ENCODE measurements at places on chromosomes 4 and X.
A peak's percentile ranks its signal among the peaks of the same experiment; 100 is the strongest.

DNA sequence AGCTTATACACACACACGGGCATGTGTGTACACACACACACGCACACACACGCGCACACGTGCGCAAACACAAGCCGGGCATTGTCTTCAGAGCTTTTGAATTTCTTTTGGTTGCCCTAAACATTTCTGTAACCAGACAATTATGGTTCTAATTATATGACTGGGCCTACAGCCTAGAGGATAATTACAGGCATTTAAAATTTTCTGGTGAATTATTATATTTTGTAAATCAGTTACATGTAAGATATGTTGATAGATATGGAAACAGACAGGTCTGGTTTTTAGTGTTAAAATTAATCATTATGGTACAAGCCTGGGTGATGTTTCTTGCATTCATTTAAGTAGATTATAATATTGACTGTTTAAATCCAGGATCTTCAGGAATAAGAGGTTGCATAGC, 1120.5 kb downstream of the ADGRL3 start:
- DNase-seq, result no peak

GRCh38 chr4:56215141-56215783, 172.0 kb downstream of the AASDH start:
- no peak for DNase-seq

DNA sequence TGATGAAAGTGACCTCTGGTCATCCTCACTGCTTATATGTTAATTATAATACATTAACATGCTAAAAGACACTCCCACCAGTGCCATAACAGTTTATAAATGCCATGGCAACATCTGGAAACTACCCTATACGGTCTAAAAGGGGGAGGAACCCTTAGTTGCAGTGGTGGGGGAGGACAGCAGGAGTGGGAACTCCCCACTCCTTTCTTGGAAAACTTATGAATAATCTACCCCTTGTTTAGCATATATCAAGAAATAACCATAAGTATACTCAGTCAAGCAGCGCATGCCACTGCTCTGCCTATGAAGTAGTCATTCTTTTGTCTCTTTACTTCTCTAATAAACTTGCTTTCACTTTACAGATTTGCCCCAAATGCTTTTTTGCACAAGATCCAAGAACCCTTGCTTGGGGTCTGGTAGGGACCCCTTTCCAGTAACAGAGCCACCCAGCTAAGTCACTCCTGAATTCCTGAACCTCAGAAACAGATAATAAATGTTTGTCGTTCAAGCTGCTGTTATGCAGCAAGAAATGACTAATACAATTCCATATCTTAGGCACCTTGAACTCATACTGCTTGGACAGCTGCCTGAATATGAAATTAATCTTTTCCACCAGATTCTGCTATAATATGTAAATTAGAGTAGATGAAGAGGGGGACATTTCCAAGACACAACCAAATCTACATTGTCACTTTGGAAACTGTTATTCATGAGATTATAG, 14.4 kb upstream of the REPS2 start:
- no peak for DNase-seq

- no peak for DNase-seq
These were observed 21.4 kb upstream of the RASL11B start for GRCh38 chr4:52840531-52841370.

DNA sequence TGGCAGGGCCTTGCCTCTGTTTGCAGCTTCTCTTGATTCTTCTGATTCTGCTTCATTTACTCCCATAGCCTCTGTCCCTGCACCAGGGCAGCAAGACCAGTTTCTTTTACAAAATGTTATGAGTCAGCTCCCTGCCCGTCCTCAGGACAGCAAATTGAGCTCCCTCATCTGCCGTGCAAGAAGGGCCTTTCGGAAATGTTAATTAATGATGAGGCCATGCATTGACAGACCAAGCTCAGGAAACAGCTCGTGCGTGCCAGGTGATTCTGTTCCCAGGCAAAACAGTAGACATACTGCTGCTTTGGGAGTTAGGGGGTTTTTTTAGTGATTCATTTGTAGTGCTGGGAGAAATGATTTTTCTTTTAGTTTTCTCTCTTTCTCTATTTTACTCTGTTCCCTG, 231.7 kb downstream of the FBXW7 start:
- no peak for DNase-seq

- DNase-seq, result no peak
These were observed 775 bp downstream of the KCTD8 start for GRCh38 chr4:44447563-44448504.

DNA sequence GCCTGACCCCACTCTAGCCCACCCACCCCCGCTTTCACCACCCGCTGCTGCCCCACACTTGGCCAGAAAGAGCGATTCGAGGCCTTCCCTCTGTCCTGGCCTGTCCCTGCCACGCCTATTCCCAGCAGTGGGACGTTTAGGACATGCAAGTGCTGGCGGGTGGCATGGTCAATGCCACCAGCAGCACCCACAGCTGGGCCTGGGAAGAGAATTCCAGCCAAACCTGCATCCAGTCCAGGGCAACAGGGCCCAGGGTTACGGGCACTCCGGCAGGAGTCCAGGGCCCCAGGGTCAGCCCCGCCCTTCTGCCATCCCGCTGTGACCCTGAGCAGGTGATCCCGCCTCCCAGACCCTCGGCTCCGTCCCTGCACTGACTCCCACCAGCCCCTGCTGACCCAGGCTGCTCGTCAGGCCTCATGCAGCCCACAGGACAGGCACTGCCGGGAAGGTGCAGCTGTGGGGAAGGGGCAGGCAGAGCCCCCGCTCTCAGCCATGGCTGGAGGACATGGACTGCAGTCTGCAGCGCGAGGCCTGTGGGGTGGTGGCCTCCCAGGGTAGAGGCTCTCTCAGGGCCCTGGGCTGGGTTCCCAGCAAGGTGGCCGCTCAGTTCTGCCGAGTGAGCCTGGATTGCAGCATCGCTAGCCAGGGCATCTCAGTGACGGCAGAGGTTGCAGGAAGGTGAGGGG, 6.8 kb upstream of the HTRA3 start:
- DNase-seq, result no peak

- no peak for DNase-seq
These were observed 190.6 kb downstream of the FRAS1 start for GRCh38 chr4:78247536-78248285.

- no peak for DNase-seq
These were observed 8.2 kb upstream of the PWWP3B start for GRCh38 chrX:106159861-106160282.

- DNase-seq, result no peak
These were observed 77.2 kb upstream of the ADRA2C start for GRCh38 chr4:3689006-3689405.

DNA sequence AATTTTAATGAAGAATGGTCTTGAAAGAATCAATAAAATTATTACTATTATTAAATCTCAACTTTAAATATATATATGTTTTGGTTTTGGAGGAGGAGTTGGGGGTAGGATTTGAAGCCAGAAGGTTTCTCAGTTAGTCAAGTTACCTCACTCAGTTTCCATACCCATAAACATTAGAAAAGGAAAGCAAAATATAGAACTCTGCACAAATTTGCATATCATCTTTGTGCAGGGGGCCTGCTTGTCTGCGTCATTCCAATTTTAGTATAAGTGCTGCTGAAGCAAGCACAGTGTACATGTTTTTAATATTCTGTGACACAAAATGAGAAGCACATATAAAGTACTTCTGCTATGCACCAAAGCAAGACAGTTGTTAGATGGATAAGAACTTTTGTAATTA, 47.5 kb upstream of the SCRG1 start:
- no peak for DNase-seq

GRCh38 chrX:40938423-40938822, 146.8 kb upstream of the USP9X start:
- DNase-seq, result no peak

DNA sequence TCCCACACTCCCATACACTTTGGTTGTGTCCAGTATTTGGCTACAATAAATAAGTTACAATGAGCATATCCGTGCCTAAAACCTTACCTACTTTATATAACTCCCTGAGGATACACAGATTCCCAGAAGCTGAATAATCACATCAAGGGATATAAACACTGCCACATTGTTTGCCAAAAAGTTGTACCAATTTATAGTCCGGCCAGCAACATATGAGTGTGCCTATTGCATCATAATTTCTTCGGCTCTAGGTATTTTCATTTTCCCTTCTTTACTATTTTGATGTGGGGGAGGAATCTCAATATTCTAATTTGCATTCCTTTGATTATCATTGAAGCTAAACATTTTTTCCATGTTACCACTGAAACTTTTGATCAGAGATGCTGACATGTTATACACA, 146.4 kb downstream of the PCDH19 start:
- no peak for DNase-seq

DNA sequence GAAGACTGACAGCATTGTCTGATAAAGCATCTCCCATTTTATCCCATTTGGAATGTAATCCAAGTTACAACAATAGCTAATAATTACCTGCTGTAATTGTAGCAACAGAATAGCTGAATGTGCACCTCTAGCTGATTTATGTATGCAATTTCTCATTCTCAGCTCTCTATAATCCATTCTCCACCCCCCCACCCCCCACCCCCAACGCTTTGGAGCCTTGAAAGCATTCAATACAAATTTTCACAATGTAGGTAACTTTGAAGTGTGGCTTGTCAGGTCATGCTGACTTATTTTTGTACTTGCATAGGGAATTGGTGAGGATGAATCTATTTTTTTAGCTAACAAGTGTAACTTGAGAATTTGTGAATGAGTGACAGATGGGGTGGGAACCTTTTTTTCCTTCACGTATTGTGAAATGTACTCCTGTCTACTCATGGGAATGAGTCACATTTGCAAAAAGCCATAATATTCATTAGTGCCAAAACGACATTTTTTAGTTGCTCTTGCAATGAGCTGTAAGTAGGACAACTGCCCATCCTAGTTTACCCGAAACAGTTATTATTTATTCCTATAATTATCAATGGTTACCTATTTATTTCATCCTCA, 159.3 kb downstream of the PALLD start:
- peak; percentile 71 for DNase-seq

- DNase-seq, result no peak
These were observed 9.6 kb upstream of the INTU start for GRCh38 chr4:127622921-127623796.

- peak; percentile 14 for DNase-seq
These were observed 136.0 kb downstream of the GABRB1 start for GRCh38 chr4:47167081-47168035.

GRCh38 chrX:36434522-36434921, 515.0 kb downstream of the CFAP47 start:
- DNase-seq, result no peak

- DNase-seq, result no peak
These were observed 94.8 kb downstream of the MAML3 start for GRCh38 chr4:140059159-140059558.

DNA sequence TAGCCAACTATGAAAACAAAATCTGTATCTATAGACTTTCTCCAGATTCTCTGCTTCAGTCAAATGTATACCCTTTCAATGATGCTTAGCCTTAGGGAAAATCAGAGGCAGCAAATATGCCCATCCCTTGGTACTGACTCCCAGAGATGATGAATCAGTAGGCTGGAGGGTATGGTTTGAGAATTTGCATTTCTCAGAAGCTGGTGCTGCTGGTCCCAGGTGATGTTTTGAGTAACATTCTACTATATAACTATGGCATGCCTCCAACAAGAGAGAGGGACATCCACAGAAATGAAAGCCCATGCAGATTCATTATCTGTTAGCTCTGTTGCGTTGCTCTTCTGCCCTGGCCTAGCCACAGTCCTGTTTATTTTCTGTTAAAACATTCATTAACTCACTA, 13.6 kb downstream of the TNIP3 start:
- DNase-seq, result no peak

DNA sequence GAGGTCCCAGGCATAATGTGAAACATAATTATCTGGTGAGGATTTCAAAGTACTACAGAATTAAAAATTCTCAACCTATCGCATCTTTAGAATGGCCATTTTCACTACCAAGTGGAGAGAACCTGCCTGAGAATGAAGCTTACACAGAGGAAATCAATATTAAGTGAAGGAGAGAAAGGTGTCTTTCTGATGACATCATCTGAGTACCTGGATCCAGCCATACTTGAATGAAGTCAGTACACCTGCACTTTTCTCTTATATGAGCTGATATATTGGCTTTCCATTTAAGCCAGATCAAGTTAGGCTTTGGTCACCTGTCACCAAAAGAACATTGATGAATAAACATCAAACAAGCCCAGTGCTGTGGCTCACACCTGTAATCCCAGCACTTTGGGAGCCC, 118.9 kb upstream of the MED14 start:
- DNase-seq, result no peak

GRCh38 chr4:47577779-47578553, 92.9 kb downstream of the ATP10D start:
- peak; percentile 4 for DNase-seq

DNA sequence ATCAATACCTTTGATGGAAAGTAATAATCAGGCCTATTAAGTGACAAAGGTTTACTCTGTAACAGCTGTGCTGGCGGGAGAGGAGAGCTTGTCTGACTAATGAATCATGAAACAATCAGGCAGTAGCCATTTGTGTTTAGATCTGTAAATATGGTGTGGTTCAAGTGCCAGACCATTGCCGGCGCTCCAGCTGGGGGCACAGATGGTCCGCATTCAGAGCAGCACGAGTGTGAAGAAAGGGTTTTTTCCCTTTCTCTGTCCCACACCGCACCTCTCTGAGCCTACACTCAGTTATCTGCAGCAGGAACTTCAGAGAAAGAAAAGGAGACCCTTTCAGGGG, 111.3 kb upstream of the PAQR3 start:
- no peak for DNase-seq

GRCh38 chr4:1015179-1015578, 3.8 kb downstream of the FGFRL1 start:
- no peak for DNase-seq

GRCh38 chr4:136156947-136157346, 1375.3 kb downstream of the PCDH18 start:
- no peak for DNase-seq

GRCh38 chrX:70485466-70485865, 40.8 kb downstream of the DLG3 start:
- DNase-seq, result no peak

- DNase-seq, result no peak
These were observed 2.2 kb downstream of the ZNF185 start for GRCh38 chrX:152899874-152900719.

DNA sequence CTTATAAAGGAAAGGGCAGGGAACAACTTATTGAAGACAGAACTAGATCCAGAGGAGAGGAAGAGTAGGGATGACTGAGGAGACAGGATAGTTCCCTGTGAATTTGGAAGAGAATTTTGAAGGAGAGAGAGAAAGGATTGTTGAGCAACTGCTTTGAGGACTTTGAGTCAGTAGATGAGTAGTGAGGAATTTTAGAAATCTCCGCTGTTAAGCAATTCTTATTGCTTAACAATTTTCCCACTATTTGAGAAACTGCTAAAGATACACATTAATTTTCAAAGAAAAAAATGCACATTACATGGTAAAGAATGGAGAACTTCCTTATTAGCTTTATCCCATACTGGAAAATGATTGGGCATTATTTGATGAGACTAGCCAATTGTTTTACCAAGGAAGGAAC, 116.3 kb upstream of the NRK start:
- no peak for DNase-seq

- DNase-seq, result no peak
These were observed 30.0 kb downstream of the BBS12 start for GRCh38 chr4:122762520-122762919.

DNA sequence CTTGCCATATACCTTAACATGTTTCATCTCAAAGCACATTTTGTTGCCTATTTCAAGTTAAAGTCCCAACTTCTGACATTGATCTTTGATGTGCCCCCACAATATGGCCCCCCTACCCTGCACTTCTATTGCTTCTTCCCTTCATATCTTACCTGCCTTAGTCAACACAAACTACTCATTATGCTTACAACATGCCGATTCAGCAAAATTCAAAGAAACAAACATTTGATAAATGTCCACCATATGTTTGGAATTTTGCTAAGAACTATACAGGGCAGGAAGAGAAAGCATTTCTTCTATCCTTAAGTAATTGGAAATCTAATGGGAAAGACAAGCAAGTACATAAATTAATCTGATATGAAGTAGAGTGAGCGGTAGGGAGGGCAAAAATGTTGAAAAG, 25.6 kb downstream of the NAA11 start:
- DNase-seq, result no peak
